ENCODE measurements at places on chromosomes 2 and 18.
A peak's percentile ranks its signal among the peaks of the same experiment; 100 is the strongest.

DNA sequence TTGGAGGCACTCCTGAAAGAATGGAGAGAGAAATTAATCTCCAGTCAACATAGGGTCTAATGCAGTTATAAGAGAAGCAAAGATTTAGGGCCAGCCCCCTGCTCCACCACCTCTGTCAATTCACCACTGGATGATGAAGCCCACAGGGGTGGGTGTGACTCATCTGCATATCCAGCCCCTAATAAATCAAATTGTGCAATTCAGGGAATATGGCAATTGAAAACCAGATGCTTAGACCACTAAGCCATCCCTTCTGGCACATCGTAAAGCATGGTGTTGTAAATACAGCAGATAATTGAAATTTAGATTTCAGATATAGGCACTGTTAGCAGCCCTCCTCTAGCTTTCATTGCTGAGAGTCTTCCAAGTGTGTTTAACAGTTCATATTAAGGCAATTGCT, 541.4 kb downstream of the PARD3B start:
- DNase-seq: no peak

- no peak for DNase-seq
Measured at GRCh38 chr18:77321823-77322805, 72.5 kb downstream of the GALR1 start.

- no peak for DNase-seq
Measured at GRCh38 chr2:135947483-135947882, 37.9 kb downstream of the DARS1 start.

DNA sequence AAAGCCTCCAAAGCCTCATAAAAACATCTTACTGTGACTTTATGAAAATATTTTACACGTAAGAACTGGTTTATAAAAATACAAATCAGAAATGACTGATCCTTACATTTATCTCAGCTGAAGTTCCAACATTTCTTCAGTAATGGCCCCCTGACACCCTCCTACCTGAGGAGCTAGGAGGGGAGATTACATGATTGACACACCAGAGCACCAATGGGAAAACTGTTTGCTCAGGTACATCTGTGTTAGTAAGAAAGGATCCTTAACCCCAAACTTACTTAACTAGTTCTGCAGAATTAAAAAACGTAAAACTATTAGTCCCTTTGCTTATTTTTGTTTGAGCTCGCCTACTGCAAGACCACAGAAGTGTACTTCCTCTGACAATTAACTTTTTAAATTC, 27.0 kb downstream of the ENOSF1 start:
- no peak for DNase-seq

GRCh38 chr18:23143815-23144261, 8.6 kb downstream of the CABLES1 start:
- DNase-seq: peak; percentile 52

DNA sequence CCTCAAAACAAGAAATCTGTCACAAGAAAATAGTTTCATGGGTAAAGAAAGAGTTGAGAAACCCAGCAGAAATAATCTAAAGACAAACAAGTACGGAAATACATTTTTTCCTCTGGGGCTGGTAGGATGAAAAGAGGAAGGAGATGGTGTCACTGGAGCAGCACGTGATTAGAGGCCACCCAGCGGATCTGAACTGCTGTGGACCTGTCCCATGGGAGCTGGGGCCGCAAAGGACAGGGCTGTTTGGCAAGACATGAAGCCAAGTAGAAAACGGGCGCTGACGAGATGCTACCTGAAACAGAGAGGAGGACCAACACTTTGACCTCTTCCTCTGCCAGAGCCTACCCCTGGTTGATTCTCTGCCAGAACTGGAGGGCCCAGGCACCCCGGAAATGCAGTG, 295.4 kb upstream of the ATP5MC3 start:
- no peak for DNase-seq

DNA sequence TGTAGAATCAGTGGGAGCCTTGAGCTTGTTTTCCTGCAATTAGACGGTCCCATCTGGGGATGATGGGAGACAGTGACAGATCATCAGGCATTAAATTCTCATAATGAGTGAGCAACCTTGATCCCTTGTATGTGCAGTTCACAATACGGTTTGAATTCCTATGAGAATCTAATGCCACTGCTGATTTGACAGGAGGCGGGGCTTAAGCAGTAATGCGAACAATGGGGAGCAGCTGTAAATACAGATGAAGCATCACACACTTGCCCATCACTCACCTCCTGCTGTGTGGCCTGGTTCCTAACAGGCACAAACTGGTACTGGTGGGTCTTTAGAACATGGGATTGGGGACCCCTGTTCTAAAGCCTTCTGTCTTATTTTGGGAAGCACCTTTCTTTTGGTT, 17.9 kb upstream of the NYAP2 start:
- no peak for DNase-seq

DNA sequence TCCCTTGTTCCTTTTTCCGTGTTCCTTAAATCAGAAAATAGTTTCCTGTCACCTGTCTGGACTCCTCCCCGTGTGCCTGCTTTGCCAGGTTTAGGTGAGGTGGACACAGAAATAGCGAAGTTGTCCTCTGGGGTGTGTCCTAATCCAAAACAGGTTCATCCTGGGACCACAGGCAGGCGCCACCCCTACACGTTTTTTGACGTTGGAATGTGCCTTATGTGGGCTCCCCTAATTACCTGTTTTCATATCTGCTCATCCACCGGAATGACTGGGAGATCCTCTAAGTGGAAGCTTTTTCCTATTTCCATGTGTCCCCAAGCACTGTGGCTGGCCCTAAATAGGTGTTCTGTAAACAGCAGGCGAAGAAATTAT, 49.0 kb upstream of the PAIP2B start:
- DNase-seq: no peak

- DNase-seq: no peak
Measured at GRCh38 chr2:226860087-226860486, 24.2 kb downstream of the RHBDD1 start.

DNA sequence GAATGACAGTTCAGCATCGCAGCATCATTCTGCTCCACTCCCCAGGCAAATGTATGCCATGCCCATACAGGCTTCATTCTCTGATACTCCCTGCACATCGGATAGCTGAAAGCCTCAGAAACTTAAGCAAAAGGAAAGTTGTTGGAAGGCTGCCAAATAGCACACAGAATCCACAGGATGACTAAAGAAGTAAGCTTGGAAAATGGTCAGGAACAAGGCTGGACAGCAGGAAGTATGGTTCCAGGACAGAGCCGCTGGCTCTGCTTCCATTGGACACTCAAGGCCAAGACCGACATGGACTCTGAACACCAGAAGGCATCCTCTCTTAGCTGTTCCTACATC, 256.5 kb downstream of the CDH20 start:
- no peak for DNase-seq

- no peak for DNase-seq
Measured at GRCh38 chr18:61245276-61245675, 88.0 kb upstream of the CDH20 start.

GRCh38 chr2:38776531-38776930, 1.5 kb upstream of the GEMIN6 start:
- DNase-seq: no peak

- DNase-seq: no peak
Measured at GRCh38 chr2:96262306-96262705, 3.5 kb downstream of the TMEM127 start.

- DNase-seq: no peak
Measured at GRCh38 chr18:77164763-77165485, 32.3 kb upstream of the MBP start.

DNA sequence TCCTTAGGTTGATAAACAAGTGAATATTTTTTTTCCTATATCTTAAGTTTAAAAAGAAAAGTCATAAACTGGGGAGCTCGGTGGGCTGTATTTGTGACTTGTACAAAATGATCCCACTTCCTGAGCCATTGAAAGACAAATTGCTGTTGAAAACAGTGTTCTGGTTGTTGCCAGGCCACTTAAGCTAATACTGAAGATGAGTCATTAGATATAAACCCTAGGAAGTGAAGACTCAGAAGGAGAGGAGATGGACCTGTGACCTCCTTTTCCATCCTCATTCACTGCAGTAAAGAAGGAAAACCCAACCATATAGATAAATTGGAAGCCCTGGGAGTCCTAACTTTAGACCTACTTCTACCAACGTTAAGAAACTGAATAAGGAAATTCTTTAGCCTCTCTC, 46.2 kb upstream of the SERPINE2 start:
- DNase-seq: no peak

DNA sequence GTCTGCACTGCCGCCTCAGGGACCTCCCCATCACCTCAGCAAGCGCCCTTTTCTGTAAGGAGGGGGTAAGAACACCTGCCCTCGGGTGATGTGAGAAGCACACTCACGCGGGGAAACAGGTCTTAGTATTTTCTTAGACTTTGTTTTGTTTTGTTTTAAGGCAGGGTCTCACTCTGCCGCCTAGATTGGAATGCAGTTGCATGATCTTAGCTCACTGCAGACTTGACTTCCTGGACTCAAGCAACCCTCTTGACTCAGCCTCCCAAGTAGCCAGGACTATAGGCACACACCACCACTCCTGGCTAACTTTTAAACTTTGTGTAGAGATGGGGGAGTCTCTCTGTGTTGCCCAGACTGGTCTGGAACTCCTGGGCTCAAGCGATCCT, 37.1 kb downstream of the RAMP1 start:
- peak; percentile 6 for DNase-seq

DNA sequence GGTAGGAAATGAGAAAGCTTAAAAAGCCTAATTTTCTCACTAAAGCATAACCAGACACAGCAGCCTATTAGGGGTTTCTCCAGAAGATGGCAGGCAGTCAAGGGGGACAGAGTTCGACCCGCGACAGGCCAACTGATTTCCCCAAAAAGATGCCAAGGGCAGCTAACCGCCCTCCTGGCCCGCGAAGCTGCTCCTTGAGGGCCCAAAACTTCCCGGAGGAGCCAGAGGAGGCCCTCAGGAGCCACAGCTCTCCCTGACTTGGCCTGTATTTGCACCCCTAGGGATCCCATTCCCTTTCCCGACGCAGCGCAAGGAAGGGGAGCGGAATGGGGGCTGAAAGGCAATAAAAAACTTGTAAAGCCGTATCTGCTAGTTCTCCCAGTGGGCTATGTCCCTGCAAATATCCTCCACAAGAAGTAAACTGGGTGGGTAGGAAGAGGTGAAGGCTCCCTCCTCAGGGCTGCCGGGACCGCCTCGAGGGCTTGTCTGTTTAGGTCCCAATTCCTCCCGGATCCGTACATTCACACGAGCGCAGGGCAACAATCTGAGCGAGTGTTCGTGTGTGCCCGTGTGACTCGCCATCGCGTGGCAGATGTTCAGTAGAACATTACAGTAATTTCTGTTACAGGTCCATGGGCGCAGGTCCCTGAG, 756 bp upstream of the NAGK start:
- DNase-seq: no peak

GRCh38 chr2:16553226-16553625, 112.4 kb downstream of the CYRIA start:
- DNase-seq: no peak

- DNase-seq: no peak
Measured at GRCh38 chr18:7638321-7638720, 71.2 kb downstream of the PTPRM start.

- DNase-seq: no peak
Measured at GRCh38 chr18:61844726-61845125, 48.1 kb downstream of the RNF152 start.

GRCh38 chr2:33620-34019, 12.7 kb downstream of the FAM110C start:
- peak; percentile 88 for DNase-seq

GRCh38 chr18:38038242-38038641, 472.6 kb upstream of the CELF4 start:
- no peak for DNase-seq

GRCh38 chr2:215712871-215713790, 277.3 kb upstream of the FN1 start:
- no peak for DNase-seq

DNA sequence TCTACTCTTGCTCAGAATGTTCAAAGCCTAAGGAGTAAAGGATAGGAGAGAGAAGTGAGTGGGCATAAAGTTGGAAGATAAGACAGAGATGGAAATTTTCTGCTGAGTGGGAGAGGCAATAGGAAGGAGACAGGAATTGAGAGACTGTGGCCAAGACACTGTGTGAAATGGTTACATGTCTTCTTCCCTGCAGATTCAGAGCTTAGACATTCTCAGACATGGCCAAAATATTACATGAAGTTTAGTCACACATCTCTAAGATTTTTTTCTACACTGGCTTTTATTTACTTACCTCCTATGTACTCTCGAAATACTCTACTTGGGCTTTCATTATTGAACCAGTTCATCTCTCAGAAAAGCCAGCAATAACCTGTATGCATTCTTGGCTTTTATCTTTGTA, 363.0 kb upstream of the FANCL start:
- DNase-seq: no peak

GRCh38 chr2:189726271-189726670, 36.3 kb downstream of the OSGEPL1 start:
- no peak for DNase-seq

DNA sequence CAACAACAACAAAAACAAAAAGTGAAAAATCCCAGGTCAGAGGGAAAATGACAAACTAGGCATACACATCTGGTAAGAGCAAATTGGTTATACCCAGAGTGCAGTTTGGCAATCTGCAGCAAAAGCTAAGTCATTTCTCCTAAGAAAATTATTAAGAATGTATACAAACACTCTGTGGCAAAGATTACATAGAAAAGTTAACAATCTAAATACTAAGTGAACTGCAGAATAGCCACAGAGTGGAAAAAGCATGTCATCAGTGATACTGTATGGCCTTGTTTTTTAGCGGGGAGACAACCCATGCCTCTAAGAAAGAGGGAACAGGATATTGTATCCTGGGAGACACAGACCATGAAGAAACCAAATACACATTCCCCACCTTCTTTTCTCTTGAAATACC, 136.0 kb upstream of the ITGB6 start:
- DNase-seq: no peak

DNA sequence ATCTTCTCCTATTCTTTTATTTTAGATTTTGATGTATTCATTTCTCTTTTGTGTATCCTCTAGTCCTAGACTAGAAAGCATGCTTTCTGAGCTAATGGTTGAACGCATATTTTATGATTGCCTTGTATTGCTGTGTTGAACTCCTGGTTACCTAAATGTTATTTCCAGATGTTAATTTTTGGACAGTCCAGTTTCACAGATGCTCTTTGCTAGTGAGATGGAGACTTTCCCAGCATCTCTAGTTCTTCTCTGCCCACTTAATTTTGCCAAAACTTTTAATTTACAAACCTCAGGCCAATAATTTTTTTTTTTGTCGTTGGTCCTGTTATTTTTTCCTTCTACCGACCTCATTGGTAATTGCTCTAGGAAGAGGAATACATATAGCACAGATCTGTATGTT, 153.2 kb downstream of the HAUS1 start:
- DNase-seq: no peak

DNA sequence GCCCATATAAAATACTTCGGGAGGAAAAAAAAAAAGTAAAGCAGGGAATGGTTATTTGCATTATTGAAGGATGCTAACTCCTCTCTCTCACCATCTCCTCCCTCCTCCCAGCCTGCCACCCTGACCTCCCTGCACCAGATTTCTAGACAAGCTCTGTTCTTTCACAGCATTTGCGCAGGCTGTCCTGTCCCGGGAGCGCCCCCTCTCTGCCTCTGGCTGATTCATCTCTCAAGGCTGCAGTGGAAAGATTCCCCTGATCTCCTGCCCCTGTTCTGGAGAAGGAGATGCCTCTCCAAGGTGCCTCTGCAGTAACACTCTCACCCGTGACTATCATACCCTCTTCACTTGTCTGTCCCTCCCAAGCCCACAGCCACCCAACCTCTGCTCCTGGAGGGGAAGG, 38.5 kb downstream of the COL4A4 start:
- no peak for DNase-seq
